Ascending aorta (tissue), 2 donors: ENCODE measurements at places on chromosomes 7 and 10. TPM values are rescaled to one million over a fixed set of nuclear protein-coding genes. Genes with fewer than 3 reads are reported as not detected.

CDC14C gene
- not detected for total RNA-seq

PTPRN2 gene
- 7.3 TPM for total RNA-seq

RAB19 gene
- not detected for total RNA-seq

IGF2BP3 gene
- not detected for total RNA-seq

ENTPD1 gene
- 41.6 TPM for total RNA-seq

TNS3 gene
- total RNA-seq, result 89.8 TPM

HPS6 gene
- total RNA-seq, result 39.9 TPM

PHTF2 gene
- total RNA-seq, result 10.2 TPM

ADCY1 gene
- total RNA-seq, result 3.6 TPM

MTURN gene
- total RNA-seq, result 40.9 TPM

TMEM273 gene
- 82.3 TPM for total RNA-seq

CHAT gene
- total RNA-seq, result not detected

CASD1 gene
- total RNA-seq, result 3.1 TPM

SPDYE2B gene
- not detected for total RNA-seq

AVPI1 gene
- total RNA-seq, result 23.7 TPM

FRMPD2 gene
- total RNA-seq, result not detected

ABCA13 gene
- total RNA-seq, result not detected

COL13A1 gene
- 8.0 TPM for total RNA-seq

FGFBP3 gene
- 6.6 TPM for total RNA-seq

NRAP gene
- total RNA-seq, result not detected

DNA sequence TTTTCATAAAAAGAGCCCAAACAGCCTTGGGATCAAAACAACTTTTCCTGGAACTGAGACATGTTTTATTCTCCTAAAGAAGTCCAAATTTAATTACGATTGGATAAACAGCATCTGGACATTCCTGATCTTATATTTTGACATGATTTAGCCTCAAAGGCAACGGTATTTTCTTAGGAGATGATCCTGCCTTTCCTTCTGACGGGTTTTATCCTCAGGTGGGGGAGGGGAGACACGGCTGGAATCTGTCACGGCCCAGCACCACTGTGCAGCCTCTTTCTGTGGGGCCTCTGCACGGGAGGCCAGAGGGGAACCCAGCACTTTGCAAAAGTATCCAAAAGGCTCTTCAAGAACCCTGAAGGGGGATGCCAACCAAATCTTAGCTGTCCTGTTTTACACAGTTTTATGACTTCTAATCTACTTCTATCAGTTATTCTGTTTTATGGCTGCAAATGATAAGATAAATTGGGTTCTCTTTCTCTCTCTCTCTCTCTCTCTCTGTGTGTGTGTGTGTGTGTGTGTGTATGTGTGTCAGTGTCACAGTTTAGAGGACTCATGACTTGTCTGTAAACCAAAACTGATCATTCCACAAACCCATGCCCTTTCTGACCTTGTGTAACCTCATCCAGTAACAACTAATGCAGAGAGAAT is 321.1 kb upstream of the NPVF start:
- no peaks in the 10 kb centered on the region for H3K36me3 ChIP-seq
- no peaks in the 10 kb centered on the region for H3K4me1 ChIP-seq
- H3K4me3 ChIP-seq, result no peak overlapping the region
- no peaks in the 10 kb centered on the region for H3K27me3 ChIP-seq
- DNase-seq, result no peak

GRCh38 chr7:5478568-5479430 is 55.2 kb upstream of the TNRC18 start:
- peak overlapping the region; percentile 43 for H3K4me3 ChIP-seq
- no peaks in the 10 kb centered on the region for H3K27me3 ChIP-seq
- no peak for DNase-seq

DNA sequence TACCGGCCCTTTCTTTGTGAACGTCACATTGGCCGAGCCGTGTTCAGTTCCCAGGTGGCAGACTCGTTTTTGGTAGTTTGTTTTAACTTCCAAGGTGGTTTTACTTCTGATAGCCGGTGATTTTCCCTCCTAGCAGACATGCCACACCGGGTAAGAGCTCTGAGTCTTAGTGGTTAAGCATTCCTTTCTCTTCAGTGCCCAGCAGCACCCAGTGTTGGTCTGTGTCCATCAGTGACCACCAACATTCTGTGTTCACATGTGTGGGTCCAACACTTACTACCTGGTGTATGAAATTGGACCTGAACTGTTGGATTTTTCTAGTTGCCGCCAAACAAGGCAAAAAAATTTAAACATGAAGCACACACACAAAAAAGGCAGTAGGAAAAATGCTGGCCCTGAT is 9.9 kb upstream of the CSGALNACT2 start:
- no peaks in the 10 kb centered on the region for H3K27me3 ChIP-seq
- no peak overlapping the region for H3K27ac ChIP-seq
- no peaks in the 10 kb centered on the region for H3K4me1 ChIP-seq
- no peak for DNase-seq
- H3K36me3 ChIP-seq, result no peaks in the 10 kb centered on the region

- no peak for DNase-seq
- no peaks in the 10 kb centered on the region for H3K27me3 ChIP-seq
- H3K4me1 ChIP-seq, result no peaks in the 10 kb centered on the region
- H3K36me3 ChIP-seq, result no peaks in the 10 kb centered on the region
Observed at GRCh38 chr7:42137941-42138340, 99.1 kb downstream of the GLI3 start.

- H3K27me3 ChIP-seq, result no peaks in the 10 kb centered on the region
- no peaks in the 10 kb centered on the region for H3K36me3 ChIP-seq
- H3K27ac ChIP-seq, result no peak overlapping the region
- H3K4me1 ChIP-seq, result no peaks in the 10 kb centered on the region
- no peak overlapping the region for H3K4me3 ChIP-seq
- no peak for DNase-seq
Observed at GRCh38 chr10:107032700-107033401, 131.7 kb downstream of the SORCS1 start.

- H3K36me3 ChIP-seq, result no peaks in the 10 kb centered on the region
- peaks cover 13% of the 10 kb centered on the region for H3K4me1 ChIP-seq
- peak overlapping the region; percentile 94 for H3K27ac ChIP-seq
- DNase-seq, result no peak
Observed at GRCh38 chr10:30057421-30057841, 2.0 kb downstream of the JCAD start.

DNA sequence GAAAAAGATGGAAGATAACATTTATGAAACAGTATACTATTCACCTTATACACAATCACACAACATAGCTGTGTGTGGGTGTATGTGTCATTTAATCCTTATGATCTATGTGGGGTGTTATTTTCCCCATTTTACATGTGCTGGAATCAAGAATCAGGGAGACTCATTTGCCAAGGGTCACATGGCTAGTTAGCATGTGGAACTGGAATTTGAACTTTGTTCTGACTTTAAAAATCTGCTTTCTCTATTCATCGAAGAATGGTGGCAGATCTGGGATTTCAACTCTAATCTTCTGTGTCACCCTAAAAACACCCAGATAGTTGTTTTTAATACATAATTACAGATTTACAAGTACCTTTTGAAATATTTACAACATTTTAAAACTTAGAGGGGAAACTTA is 65.2 kb downstream of the ADAM22 start:
- H3K36me3 ChIP-seq, result no peaks in the 10 kb centered on the region

GRCh38 chr10:97142834-97143233 is 42.9 kb downstream of the SLIT1 start:
- no peak for DNase-seq
- no peak overlapping the region for H3K27ac ChIP-seq
- no peak overlapping the region for H3K4me3 ChIP-seq

DNA sequence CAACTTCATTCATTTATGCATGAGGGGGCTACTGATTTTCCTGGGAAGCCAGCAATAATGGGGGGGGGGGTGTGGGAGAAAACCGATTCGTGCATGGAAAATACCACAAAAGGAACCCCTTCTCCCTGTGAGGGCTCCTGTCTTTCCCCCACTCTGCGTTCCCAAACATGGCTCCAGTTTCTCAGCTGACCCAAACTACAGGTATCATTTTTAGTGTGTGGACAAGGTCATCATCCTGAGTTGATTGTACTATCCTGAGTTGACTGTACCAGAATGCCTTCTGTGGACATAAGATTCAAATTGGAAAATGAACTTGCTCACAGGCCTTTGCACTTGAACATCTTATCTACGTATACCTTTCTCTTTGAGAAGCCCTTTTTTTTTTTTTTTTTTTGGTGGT is 49.9 kb downstream of the ZRANB1 start:
- H3K4me3 ChIP-seq, result no peak overlapping the region
- H3K27ac ChIP-seq, result no peak overlapping the region
- H3K36me3 ChIP-seq, result peaks cover 79% of the 10 kb centered on the region
- no peak for DNase-seq

GRCh38 chr7:128919241-128919640 is 8.7 kb upstream of the KCP start:
- no peak overlapping the region for H3K4me3 ChIP-seq
- H3K27ac ChIP-seq, result no peak overlapping the region
- H3K4me1 ChIP-seq, result no peaks in the 10 kb centered on the region
- DNase-seq, result no peak
- H3K36me3 ChIP-seq, result no peaks in the 10 kb centered on the region
- no peaks in the 10 kb centered on the region for H3K27me3 ChIP-seq

DNA sequence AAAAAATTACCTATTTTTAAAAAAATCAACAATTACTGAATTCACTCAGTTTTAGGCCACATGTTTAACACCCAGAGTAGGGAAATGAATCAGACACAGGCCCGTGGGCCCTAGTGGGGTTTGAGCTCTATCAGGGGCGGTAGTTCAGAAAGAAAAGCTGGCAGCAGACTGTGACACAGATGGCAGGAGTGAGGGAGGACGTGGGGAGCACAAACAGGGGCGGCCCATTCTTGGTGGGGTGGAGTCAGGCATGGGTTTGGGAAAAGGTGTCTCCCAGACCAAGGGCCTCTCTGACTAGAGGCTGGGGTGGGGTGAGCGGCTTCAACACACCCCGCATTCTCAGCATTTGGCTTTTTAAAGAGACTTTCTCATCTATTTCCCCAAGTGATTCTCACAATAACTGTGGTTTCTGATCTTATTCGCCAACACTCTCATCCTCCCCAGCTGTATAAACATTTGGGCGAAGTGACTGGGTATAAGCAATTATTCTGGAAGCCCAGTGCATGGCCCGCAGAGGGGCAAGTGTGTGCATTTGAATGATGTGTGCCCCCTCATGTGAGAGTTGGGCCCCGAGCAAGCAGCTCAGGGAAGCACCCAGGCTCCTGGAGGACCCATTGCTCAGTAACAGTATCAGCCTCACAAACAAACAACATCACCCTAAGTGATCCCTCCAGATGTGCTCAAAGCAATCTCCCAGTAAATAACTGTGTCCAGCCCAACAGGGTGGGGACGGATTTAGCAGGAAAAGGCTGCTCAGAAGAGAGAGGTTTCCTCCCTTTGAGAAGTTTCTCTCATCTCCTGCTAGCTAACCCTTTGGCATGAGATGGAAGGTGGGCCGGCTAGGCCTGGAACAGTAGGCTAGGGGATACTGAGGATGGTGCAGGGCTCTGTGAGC is 437.6 kb upstream of the ZMIZ1 start:
- DNase-seq, result peak; percentile 59
- peaks cover 3% of the 10 kb centered on the region for H3K4me1 ChIP-seq
- H3K27ac ChIP-seq, result no peak overlapping the region
- H3K27me3 ChIP-seq, result no peaks in the 10 kb centered on the region
- H3K36me3 ChIP-seq, result no peaks in the 10 kb centered on the region

- peaks cover 26% of the 10 kb centered on the region for H3K36me3 ChIP-seq
- no peaks in the 10 kb centered on the region for H3K27me3 ChIP-seq
- H3K4me3 ChIP-seq, result no peak overlapping the region
- peak overlapping the region; percentile 33 for H3K27ac ChIP-seq
- DNase-seq, result no peak
Observed at GRCh38 chr10:29656451-29656992, 21.8 kb upstream of the SVIL start.

GRCh38 chr7:2539031-2539911 is 16.1 kb downstream of the BRAT1 start:
- peaks cover 56% of the 10 kb centered on the region for H3K36me3 ChIP-seq
- H3K4me1 ChIP-seq, result no peaks in the 10 kb centered on the region
- no peak overlapping the region for H3K4me3 ChIP-seq
- DNase-seq, result no peak
- no peak overlapping the region for H3K27ac ChIP-seq

DNA sequence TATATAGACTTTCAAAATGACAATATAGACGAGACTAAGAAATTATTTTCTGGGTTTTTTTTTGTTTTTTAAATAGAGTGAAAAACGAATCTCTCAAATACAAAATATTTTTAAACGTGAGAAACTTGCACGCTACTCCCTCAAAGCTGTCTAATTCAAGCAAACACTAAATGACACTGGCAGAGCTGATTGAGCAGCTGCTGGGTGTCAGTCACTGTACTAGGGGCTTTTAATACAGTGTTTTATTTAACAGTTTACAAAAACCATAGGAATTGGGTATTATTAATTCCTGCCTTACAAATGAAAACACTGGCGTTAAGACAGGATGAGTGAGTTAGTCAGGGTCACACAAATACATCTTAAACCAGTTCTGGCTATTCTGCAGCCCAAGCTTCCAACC is 1209.6 kb upstream of the C7orf33 start:
- no peak overlapping the region for H3K4me3 ChIP-seq
- no peaks in the 10 kb centered on the region for H3K27me3 ChIP-seq
- no peak for DNase-seq
- no peaks in the 10 kb centered on the region for H3K36me3 ChIP-seq
- no peak overlapping the region for H3K27ac ChIP-seq
- H3K4me1 ChIP-seq, result no peaks in the 10 kb centered on the region

DNA sequence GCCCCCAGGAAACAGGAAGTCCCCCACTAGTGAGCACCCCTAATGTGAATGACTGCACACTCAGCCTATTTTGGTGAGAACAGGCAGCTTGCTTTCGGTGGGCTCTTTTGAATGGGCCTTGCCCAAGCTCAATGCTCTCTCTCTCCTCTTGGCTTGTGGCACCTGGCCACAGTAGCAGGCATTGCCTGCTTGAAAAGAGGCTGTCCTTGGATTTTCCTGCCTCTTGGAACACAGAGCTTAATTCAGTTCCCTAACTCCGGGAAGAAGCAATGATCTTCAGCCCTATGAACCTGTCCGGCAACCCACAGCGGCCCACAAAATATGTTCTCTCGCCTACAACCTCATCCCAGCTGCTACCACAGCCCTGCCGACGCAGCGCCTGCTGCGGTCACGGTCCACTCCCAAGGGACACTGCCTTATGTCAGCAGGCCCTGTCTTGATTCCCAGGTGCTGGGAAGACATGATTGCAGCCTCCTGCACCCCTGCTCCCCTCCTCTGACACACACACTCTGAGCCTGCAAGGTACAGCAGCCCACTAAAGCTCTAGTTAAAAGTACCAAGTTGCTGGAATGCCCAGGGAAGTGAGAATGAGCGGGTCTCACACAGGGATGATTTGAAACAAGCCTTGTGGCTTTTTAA is 715.5 kb upstream of the GALNT17 start:
- no peak overlapping the region for H3K27ac ChIP-seq
- H3K27me3 ChIP-seq, result no peaks in the 10 kb centered on the region
- H3K4me3 ChIP-seq, result no peak overlapping the region

- DNase-seq, result no peak
- H3K27ac ChIP-seq, result peak overlapping the region; percentile 97
- no peak overlapping the region for H3K4me3 ChIP-seq
- peaks cover 72% of the 10 kb centered on the region for H3K4me1 ChIP-seq
Observed at GRCh38 chr10:72255977-72256729, 17.6 kb upstream of the DDIT4 start.

- H3K36me3 ChIP-seq, result no peaks in the 10 kb centered on the region
- H3K27ac ChIP-seq, result peak overlapping the region; percentile 63
- DNase-seq, result peak; percentile 51
- H3K4me1 ChIP-seq, result peaks cover 31% of the 10 kb centered on the region
- no peak overlapping the region for H3K4me3 ChIP-seq
Observed at GRCh38 chr10:113036619-113037018, 86.6 kb downstream of the TCF7L2 start.

- H3K4me3 ChIP-seq, result no peak overlapping the region
- H3K4me1 ChIP-seq, result no peaks in the 10 kb centered on the region
- no peak for DNase-seq
Observed at GRCh38 chr7:75835688-75836285, 22.2 kb upstream of the CCL24 start.
